T1000 (cell line): ENCODE measurements at places on chromosomes 6 and 20.

GRCh38 chr20:3972161-3972560 is 43.2 kb downstream of the RNF24 start:
- DNase-seq: no peak

- no peak for DNase-seq
Measured at GRCh38 chr20:11092151-11092550, 418.4 kb upstream of the JAG1 start.

DNA sequence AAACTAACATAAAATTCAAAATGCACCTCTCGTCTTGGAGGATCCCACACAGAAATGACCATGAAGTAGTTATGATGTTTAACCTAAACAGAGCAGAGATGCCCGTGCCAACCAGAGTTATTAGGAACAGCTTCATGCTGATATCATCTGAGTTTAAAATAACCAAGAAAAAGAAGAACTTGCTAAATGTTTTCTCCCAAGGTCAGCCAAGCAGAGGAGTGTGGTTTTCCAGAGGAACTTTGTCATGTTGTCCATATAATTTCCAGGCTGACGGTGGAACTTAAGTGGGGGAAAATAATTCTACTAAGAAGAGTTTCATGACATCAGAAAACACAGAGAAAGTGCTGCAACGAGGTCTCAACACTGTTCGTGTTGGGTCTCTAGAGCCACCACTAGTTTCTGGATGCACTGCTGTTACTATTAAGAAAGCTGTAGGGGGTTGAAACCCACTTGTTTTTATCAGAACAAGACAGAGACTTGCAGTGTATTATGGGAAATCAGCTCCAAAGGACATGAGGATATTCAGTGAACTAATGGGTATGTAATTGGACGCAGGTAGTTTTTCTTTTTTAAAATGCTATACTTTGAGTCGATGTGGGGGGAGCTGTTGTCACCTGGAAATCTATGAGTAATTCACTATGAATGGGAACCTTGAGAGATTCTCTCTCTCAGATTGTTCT is 5.2 kb downstream of the AGPAT4 start:
- no peak for DNase-seq

GRCh38 chr6:136483906-136484305 is 66.3 kb downstream of the MAP7 start:
- DNase-seq: no peak

DNA sequence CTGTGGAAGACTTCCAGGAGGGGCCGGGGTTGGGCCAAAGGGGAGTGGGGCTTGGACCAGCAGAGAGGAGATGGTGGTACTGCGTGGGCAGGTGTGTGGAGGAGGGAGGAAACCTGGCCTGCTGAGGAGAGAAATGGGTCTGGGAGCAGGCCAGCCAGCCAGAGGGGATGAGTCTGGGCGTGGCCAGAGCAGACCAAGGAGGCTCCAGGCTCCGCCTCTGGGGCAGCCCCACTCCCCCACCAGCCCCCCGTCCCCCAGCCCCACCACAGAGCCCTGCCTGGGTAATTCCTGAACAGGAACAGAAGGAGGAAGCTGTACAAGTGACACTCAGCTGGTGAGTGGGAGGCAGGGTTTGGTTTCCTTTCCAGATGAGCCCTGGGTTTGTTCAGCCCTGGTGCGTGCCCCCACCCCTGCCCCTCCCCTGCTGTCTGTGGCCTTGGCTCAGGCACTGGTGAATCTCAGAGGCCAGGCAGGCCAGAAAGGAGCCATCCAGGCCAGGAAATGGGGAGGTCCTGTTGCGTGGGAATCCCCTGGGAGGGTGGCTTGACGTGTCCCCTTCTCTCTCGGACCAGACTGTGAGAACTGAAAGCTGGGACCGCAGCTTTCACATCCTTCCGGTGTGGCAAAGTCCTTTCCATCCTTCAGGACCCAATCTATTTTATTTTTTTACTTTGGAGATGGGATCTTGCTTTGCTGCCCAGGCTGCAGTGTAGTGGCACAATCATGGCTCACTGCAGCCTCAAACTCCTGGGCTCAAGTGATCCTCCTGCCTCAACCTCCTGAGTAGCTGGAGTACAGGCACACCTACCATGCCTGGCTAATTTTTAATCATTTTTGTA is 9.4 kb upstream of the SRC start:
- no peak for DNase-seq

GRCh38 chr6:159788276-159788675 is 1.1 kb downstream of the TCP1 start:
- DNase-seq: no peak

DNA sequence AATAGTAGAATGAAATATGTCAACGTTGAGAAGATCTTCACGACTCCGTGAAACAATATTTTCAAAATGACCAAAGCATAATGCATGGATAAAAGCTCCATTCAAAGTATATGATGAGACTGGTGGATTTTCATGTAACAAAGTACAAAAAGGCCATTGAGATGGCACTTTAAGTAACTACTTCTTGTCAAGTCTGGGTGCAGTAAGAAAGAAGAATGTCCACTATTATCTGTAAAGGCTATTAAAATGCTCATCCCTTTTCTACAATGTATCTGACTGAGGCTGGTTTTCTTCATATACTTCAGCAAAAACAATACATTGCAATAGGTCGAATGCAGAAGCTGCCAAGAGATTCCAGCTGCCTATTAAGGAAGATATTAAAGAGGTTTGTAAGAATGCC is 457.4 kb downstream of the PKHD1 start:
- no peak for DNase-seq

- DNase-seq: no peak
Measured at GRCh38 chr6:158834675-158835385, 15.7 kb upstream of the EZR start.

DNA sequence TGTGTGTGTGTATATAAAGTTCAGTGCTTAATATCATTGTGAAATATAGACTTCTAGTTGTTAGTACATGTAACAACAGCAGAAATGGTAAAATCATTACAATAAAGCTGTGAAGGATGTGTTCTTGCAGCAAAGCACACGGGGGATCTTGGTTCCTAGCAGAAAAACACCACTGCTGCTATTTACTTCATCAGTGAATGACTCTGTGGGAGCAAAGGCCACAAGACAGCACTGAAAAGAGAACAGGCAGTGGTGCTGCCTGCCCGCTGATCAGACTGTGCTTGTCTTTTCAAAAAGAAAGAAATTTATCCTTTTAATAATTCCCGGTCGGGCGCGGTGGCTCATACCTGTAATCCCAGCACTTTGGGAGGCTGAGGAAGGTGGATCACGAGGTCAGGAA is 689.9 kb upstream of the CITED2 start:
- no peak for DNase-seq

DNA sequence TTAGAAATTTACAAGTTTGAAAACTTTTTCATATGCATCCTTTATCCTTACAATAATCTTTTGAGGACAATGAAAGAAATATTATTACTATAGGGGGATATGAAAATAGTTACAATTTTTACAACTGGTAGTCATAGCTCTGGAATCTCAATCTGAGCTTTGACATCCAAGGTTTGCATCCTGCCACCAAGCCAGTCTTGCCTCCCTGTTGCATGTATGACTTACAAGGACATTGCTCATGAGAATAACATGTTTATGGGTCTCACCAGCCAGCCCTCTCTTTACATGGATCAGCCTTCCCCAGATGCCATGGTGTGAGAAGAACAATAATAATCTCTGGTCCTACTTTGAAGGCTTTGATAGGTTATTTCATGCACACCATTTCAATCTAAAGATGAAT is 67.5 kb downstream of the THEMIS start:
- no peak for DNase-seq

DNA sequence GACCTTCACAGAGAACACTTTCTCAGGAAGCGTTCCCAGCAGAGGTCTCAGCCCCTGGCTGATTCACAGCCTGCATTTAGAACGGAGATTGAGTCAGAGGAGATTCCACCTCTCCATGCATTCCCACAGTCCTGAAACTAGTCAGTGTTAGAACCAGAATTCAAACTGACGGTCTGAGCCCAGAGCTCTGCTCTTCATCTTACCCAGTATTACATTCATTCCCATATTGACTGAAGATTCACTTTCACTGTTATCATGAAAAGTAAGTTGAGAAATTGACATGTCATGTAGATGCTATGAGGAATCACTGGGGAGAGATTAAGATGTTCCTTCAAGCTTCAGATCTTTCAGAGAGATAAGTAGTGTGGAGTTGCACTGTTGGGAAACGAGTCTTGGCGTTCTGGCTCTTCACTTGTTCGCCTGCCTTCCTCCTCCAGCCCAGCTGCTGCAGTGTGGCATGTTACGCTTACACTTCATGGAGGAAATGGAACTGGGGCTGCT is 28.3 kb downstream of the MAS1 start:
- DNase-seq: no peak

GRCh38 chr6:47165918-47166317 is 123.8 kb upstream of the ADGRF1 start:
- no peak for DNase-seq

DNA sequence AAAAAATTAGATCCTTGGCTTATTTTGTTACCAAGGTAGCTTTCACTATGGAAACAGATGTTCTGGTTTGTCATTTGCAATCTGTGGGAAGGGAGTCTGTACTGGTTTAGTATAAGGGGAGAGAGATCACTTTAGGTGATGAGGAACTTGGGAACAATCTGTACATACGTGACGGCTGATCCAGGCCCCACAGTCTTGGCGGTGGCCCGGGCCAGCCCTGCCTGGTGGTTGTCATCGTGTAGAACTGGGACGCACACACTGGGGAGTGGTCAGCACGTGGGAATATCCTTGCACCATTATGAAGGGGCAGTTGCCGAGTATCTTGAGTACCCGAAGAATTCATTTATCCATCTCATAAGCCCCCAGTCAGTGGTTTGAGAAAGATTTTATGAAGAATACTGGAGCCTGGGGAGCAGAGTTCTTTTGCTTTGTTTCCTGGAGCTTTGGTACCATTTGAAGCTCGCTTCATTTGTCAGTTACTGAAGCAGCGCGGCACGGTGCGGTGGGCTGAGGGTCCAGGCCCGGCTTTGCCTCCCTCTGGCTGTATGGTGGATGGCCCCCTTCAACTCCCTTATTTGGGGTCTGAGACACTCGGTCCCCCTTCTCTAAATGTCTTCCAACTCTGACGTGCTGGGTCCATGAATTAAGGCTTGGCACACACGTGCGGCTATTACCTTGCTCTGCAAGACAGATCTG is 22.8 kb upstream of the CLDN20 start:
- no peak for DNase-seq

- no peak for DNase-seq
Measured at GRCh38 chr6:109767961-109768360, 76.9 kb downstream of the FIG4 start.

- no peak for DNase-seq
Measured at GRCh38 chr6:70394518-70395300, 18.6 kb upstream of the FAM135A start.

GRCh38 chr6:51839726-51840374 is 247.6 kb downstream of the PKHD1 start:
- no peak for DNase-seq

GRCh38 chr6:121504227-121504626 is 68.8 kb downstream of the GJA1 start:
- no peak for DNase-seq

DNA sequence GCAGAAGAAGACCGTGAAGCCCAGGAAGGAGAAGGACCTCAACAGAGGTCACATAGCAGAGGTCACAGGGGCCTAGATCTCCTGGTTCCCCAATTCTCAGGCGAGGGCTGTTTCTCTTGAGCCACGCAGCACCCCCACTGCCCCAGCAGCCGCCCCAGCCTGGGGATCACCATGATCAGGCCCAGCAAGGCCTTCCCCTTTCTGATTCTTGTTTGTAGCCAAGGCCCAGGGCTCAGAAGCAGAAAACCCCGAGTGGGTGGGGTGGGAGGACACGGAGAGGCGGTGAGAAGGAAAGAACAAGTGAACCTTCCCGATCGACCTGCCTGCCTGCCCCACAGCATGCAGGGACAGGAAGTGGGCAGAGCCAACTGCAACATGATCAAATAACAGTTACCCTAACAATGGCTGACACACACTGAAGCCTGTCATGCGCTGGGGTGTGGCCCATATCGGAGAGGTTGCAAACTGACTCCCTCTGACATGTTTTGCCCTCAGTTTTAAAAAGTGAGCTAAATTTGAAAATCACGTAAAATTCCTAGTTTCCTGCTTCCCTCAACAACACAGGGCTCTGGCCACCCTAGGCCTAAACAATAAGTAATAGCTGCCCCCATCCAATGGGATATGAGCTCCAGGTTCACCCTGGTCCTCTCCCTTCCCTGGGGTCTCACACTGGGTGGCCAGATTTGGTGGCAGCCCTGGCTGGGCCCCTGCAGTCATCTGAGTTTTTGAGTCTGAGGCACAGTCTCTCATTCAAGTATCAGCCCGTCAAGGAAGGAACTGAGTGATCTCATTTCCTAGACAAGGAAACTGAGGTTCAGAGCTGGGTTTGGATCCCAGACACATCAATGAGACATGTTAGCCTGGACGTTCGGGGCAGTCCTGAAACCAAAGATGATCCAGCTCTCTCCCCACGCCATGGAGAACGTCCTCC is 6.5 kb downstream of the PEDS1 start:
- no peak for DNase-seq

DNA sequence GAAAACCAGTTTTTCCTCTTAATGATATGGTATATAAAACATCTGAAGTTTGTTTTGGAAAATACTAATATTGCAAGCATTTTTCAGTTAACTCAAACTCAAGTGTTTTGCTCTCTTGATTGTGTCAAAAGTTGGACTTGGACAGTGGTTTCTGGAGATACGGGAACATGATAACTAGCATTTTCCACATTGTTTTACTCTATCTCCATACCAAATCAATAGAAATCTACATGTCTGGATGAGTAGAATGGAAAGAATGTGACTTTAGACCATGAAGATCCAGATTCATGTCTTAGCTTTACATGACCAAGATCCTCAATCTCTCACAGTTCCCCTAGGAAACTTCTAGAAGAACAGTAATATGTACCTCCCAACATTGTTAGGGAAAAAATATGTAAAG is 22.2 kb upstream of the FBXO30 start:
- no peak for DNase-seq

DNA sequence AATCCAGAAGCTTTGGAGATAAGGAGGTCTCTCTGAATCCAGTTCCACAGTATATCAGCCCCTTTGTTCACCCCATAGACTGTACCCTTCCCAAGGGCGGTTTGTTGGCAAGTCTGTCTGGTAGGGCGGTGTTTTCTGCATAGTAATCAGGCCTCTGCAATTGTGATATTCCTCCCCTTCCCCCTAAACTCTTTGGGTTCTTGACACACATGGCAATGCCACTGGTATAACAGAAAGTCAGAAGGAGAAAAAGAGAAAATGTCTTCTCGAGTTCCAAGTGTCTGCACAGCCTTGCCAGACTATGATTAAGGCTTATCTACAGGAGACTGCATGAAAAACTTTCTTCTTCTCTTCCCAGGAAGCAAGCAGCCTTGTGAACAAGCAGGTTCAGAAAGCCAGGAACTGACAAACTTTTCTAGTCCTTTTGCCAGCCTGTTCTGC is 45.6 kb downstream of the FOXO3 start:
- no peak for DNase-seq

- DNase-seq: no peak
Measured at GRCh38 chr20:50442512-50442911, 67.7 kb upstream of the PTPN1 start.

GRCh38 chr6:11185204-11185842 is 47.1 kb downstream of the NEDD9 start:
- DNase-seq: no peak

- DNase-seq: no peak
Measured at GRCh38 chr6:52887910-52888524, 21.5 kb downstream of the GSTA3 start.
